ENCODE measurements at places on chromosomes 6 and 20. TPM values are rescaled to one million over a fixed set of nuclear protein-coding genes. Genes with fewer than 3 reads are reported as not detected.

Gene TP53INP2
- total RNA-seq = 1.2 TPM

Gene GSTA2
- not detected for total RNA-seq

Gene KIF13A
- total RNA-seq = 56.2 TPM

Gene SLC22A23
- 21.1 TPM for total RNA-seq

Gene RNF144B
- total RNA-seq = 5.9 TPM

Gene SAMD5
- under 0.01 TPM for total RNA-seq

Gene MUC21
- total RNA-seq = not detected

Gene MYL9
- 19.7 TPM for total RNA-seq

Gene PRELID3B
- 91.3 TPM for total RNA-seq

Gene PLA2G7
- total RNA-seq = under 0.01 TPM

Gene UBE2J1
- total RNA-seq = 39.3 TPM

Gene BACH2
- under 0.01 TPM for total RNA-seq

Gene RPN2
- total RNA-seq = 202 TPM

Gene SEMG1
- total RNA-seq = not detected

Gene BMP6
- 22.0 TPM for total RNA-seq

Gene HLA-DQB2
- total RNA-seq = not detected

Gene HLA-DRB1
- 3.7 TPM for total RNA-seq

Gene SCUBE3
- total RNA-seq = 26.5 TPM

Gene FAM83C
- total RNA-seq = under 0.01 TPM

Gene TGIF2
- 5.8 TPM for total RNA-seq

Gene PDYN
- total RNA-seq = not detected

All from regular cardiac myocyte (primary cell).